ENCODE measurements at places on chromosomes 5 and 9.

- DNase-seq: no peak
Observed at GRCh38 chr5:80406980-80407734, 707 bp upstream of the ZFYVE16 start.

- DNase-seq: no peak
Observed at GRCh38 chr5:43664501-43665040, 61.6 kb downstream of the NNT start.

DNA sequence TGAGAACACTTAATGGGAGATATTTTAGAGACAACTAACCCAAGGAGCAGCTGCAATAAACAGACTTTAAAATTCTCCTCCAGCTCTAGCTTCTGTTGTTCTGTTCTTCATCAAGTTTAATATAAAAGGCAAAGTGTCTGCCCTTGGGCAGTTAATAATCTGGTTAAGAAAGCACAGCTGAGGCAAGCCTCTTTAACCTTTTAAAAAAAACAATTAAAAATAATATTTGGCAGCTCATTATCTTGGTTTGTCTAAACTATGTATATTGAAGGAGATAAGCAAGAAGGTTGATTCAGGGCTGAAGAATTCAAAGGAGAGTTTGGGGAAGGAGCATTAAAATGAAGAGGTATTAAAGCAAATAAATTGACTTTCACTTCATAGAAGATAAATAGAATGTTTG is 75.4 kb downstream of the TSSK1B start:
- DNase-seq: no peak

GRCh38 chr5:52825826-52826225 is 38.1 kb downstream of the ITGA1 start:
- no peak for DNase-seq

GRCh38 chr5:165135565-165135964 is 1630.1 kb downstream of the MAT2B start:
- no peak for DNase-seq

- no peak for DNase-seq
Observed at GRCh38 chr5:61575103-61575502, 243.0 kb downstream of the ZSWIM6 start.

- DNase-seq: no peak
Observed at GRCh38 chr5:33808699-33809098, 83.1 kb downstream of the ADAMTS12 start.

DNA sequence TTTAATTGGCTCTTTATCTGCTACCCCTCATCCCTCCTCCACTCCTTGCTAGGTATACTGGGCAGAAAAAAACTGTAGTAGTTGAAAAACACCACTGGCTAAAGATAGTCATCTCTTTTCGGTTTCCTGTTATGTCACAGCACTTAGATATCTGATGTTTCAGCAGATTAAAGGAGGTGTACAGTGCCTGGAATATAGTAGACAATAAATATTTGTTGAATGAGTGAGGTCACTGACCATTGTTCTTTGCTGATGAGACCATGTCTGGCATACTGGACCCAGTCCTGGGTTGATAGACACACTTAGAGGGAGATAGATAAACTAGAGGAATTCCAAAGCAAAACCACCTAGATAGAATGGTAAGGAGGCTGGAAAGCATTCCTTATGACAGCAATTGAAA is 3.2 kb downstream of the GRPEL2 start:
- no peak for DNase-seq

DNA sequence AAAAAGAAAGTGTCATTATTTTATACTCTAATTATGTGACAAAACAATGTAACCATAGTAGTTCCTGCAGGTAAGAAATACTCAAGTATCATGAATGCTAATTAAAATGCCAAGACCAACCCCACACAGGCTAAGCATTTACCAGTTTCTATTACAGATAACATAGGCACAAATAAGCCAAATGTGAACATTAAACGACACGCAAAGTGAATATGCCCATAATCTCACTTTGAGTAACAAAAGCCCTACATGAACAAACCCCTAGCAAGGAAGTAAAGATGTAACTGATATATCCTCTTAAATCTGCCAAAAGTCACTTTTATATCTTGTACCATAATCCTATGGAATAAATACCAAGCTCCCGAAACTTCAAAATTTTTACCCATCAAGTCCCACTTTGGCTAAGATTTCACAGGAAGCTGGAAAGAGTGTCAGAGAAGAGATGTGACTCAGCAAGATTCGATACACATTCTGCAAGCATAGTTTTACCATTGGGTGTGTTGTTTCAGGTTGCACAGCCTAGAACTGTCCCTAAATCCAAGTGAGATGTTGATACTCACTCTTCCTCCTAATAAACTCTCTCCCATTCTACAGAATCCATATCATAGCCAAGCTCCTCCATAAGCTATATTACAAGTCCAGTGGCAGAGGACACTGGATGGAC is 28.8 kb downstream of the TRPM6 start:
- no peak for DNase-seq

GRCh38 chr9:112755016-112755427 is 4.5 kb downstream of the SNX30 start:
- no peak for DNase-seq

GRCh38 chr5:58341476-58341875 is 118.4 kb downstream of the PLK2 start:
- no peak for DNase-seq

DNA sequence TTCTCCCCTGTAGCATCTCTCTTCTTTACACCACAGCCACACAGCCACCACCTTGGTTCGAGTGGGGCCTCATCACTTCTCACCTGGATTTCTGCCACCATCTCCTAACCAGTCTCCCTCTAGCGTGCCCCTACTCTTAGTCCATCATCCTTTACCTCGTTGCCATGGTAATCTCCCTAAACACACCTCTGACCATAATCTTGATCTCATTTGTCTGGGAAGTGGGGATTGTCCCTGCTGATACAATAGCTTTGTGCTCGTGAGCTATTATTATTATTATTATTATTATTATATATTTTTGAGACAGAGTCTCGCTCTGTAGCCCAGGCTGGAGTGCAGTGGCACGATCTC is 76.5 kb upstream of the HSPA9 start:
- no peak for DNase-seq

- DNase-seq: no peak
Observed at GRCh38 chr5:43567967-43568366, 11.1 kb upstream of the PAIP1 start.

DNA sequence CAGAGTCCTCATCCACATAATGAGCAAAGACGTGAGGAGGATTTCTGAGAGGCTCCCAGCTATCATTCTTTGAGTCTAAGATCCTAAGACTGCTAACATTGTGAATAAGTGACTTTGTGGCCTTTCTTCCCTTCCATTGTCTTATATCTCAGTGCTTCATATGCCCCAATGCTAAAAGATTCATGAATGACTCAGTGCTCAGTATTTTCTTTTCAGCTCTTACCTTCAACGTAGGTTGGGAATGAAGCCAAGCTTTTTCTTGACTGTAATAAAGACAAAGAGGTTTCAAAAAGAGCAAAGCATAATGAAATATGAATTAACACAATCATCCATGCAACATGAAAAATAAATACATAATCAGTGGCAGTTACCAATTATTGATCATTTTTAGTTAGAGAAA is 146.4 kb downstream of the ENTREP1 start:
- DNase-seq: no peak

DNA sequence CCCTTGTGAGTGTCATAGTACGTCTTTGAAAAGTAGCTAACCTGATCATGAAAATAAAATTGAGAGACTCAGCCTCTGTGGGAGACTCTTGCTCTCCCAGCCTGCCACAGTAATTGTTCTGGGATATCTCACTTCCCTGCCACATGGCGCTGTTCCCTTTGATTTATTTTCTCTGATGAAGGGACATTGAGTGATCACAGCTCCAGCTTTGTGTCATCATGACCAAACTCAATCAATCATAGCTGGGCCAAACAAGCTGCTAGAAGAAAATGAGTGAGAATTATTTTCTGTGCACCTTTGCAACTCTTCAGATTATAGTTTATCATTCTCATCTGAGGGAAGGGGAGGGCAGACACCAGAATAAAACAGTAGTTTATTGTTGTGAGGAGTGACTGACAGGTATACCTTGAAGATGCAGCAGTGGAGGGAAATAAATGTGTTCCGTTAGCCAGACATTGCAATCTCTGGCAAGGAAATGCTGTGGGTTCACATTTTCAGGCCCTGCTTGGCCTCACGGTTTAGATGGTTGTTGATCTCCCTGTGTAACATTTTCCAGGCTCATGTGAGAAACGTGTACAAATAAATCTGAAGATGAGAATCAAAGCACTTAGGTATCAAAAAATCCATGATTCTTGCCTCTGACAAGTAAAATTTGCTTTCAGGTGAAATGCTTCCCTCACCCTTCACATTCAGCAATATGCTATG is 174.7 kb upstream of the FBXL17 start:
- DNase-seq: no peak

- no peak for DNase-seq
Observed at GRCh38 chr5:94992325-94992724, 292.6 kb downstream of the MCTP1 start.

DNA sequence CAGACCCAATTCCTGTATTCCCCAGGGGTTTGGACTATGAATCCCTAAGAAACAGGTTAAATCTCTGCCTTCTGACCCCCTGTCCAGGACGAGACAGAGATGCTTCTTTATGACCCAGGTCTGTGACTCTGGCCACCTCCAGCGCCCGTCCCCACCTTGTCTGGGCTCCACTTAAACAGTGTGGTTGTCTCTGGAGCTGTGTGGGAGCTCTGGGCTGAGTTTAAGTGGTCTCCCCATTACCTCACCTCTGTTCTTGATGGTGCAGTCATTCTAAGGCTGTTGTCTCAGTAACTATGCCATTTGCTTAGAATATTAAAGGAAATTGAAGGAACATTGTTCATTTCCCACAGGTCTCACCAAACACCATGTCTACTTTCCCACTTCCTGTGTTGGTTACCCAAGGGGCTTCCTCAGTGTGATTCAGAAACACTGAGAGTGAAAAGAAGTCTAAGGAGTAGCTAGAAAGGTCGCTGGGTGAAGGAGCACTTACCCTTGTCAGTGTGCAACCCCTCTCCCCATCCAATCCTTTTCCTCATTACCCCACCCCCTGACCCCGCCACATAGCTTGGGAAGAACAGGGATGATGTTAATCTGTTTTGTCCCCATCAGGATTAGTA is 127.8 kb upstream of the CKMT2 start:
- no peak for DNase-seq

DNA sequence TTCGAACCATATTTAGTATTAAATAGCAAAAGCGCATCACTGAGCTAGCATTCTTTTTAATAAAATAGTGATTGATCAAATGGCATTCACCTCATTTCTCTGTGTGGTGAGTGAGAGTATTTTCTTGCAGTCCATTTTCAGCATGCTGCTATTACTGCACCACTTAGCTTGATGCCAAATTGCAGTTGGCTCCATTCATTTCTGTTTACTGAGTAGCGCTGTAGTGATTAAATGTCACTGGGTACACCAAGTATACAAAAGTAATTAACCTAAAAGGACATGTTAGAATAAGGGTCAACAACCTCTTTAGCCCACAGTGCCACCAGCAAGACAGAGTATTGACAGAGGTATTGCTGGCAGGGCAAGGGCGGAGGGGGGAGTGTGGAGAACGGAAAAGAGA is 122.0 kb downstream of the TLE4 start:
- no peak for DNase-seq

DNA sequence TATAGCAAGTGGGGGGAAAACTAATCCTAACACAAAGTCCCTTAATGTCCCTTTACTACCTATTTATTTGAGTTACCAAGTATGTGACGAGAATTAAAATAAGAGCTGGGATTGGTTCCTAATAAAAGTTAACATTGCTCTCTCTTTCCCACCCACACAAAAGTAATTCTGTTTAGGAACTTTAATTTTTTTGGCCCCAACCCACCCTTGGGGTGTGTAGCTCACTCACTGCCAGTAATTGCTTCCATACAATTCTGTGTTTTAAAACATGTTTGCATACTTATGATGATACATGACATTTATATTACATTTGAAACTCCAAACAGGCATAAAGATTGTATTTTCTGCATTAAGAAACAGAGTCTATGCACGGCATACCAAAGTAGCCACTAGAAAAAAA is 106.5 kb downstream of the BNC2 start:
- no peak for DNase-seq

DNA sequence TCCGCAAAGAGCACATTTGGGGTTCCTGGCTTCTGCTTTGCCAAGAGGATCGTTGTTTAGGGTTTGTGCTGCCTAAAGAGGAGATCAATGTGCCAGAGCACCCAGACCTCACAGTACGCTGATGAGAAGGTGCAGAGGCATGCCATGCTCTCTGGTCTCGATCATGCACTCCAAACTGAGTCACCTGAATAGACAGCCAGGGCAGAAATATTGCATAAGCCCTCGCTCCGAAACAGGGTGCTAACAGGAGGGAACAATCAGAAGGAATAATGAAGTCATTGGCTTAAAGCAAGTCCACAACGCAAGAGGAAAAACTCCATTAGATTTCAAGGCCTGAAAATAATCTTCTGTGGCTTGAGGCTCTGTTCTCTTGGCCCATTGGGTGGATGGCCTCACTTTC is 124.3 kb downstream of the GCNT1 start:
- no peak for DNase-seq

DNA sequence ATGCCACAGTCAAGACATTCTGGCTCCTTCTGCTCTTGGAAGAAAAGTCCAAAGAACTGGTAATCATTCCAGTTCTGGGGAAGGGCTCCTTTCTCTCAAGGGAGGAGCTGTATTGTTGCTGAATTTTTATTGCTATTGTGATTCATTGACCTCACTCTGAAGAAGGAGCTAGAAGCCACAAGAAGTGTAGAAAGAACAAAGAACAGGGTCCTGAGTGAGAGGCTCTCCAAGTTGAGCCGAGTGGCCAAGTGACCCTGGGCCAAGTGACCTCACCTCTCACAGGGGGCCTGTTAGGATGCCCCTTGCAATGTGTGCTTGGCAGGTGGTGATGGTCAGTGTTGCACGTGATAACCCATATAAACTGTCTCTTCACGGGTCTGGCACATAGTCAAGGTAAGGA is 173.3 kb downstream of the FGF18 start:
- DNase-seq: no peak

DNA sequence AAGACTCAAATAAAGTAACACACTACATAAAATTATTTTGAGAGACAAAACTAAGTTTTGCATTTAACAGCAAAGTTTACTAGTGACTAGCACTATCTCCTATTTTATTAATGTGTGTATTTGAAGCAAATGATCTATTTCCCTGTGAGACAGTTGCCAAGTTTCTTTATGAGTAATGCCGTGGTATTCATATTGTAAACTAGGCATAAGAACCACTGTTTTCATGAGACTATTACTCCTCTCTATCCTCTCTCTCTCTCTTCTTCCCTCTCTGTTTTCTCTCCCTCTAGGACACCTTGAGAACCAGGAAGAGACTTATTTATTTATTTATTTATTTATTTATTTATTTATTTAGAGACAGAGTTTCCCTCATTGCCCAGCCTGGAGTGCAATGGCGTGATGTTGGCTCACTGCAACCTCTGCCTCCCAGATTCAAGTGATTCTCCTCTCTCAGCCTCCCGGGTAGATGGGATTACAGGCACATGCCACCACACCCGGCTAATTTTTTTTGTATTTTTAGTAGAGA is 61.1 kb downstream of the MLANA start:
- DNase-seq: no peak
